Activated T-helper 1 cell treated with anti-CD3 and anti-CD28 coated beads, Interleukin-2, amount 50 U/mL, for 16 hours (primary cell): ENCODE measurements at places on chromosomes 2 and 18.

DNA sequence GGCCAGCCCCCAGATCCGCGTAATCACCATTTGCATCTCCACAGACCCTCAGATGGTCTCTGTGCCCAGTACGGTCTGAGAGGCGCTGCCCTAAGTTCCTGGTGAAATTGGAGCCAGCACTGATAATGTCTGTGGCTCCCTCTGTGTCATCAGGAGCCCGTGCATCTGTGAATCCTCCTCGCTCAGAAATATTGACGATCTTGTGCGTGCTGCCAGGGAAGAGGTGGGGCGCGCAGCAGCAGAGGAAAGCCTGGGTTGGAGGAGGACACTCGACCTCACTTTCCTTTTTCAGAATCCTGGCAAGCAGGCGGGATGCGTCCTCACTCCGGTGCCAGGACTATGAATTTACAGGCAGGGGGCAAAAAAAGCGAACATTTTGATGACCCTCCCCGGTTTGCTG lies 686.1 kb upstream of the SALL3 start:
- no peak for DNase-seq

- DNase-seq: no peak
Measured at GRCh38 chr2:227818675-227819397, 5.2 kb downstream of the CCL20 start.

- no peak for DNase-seq
Measured at GRCh38 chr2:231920366-231920765, 5.8 kb downstream of the NPPC start.

DNA sequence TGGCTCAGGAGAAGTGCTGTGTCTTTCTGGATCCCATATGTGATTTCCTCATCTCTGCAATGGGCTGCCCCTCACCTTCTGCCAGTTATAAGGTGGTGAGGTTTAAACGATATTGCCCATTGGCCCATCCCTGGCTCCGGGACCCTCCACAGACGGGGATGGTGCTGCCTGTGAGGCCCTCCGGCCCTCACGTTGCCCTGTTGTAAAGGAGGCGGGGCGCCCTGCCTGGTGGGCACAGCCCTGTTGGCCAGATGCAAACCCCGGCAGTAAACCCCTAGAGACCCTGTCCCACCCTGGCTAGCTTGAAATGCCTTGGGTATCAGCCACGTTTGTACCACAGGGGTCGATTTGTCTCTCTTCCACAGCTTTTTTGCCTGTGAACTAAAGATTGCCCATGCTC lies 7.4 kb downstream of the ARHGEF4 start:
- no peak for DNase-seq

DNA sequence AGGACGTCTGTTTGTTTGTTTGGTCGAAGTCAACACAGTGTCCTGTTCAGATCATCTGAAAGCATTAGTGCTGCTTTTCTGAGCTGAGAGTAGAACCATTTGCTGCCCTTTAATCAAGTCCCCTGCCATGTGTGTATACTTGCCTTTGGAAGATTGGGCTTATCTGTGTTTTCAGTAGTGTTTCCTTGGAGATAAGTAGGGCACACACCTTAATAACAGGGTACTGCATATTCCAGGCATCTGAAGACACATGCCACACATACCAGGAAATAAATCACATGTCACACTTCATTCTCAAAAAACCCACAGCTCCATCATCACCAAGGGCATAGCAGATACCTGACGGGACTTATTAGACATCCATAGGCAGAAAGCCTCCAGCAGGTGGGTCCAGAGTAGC lies 157.4 kb downstream of the SOX11 start:
- no peak for DNase-seq

DNA sequence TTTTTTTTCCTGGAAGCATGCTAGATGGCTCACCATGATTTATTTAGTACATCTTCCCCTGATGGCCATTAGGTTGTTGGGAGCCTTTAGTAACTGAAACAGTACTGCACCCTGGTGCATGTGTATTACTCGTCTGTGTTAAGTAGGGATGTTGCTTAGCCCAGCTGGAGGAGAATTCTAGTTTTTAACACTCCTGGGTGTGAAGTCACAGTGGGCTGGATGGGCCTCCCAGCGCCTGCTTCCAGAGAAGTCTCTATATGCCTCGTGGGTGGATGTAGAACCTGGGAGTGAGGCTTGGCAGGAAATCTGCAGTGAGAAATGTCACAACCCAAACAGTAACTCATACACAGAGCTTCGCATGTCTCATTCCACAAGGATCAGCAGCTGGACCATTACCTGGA lies 28.9 kb upstream of the NT5DC4 start:
- no peak for DNase-seq

DNA sequence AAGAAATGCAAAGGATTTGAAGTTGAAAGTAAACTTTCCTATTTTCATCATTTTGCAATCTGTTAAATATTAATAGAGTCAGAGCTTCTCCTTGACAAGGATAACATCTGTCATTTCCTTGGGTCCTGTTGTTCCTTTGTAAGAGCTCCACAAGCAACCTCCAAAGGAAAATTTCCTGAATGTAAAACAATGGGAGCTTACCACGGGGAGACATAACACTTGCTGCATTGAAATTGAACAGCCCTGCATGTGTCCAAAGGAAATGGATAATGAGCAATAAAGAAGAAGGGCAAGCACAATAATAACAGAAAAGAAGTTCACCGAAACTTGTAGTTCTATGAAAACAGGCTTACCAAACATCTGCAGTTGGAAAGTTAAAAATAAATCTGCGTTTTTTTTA lies 42.0 kb upstream of the SCG2 start:
- DNase-seq: no peak

GRCh38 chr18:46097431-46097800 lies 680 bp downstream of the ATP5F1A start:
- DNase-seq: no peak

GRCh38 chr2:128306081-128306930 lies 12.4 kb downstream of the HS6ST1 start:
- DNase-seq: no peak

DNA sequence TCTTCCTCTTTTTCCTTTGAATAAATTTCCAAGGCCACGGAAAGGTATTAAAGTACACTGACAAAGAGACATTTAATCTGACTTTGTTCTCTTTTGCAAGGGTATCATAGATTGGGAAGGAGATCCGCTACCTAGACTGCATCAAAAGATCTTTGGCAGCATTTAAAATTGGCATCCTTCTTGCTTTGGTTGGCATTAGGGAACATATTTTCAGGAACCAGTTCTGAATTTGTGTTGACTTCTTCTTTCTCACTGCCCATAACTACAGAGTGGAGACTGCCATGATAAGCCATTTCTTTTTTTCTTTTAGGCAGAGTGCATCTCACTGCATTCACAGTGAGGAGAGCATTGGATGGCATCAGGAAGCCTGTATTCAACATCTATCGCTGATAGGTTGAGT lies 83.4 kb downstream of the DOCK10 start:
- no peak for DNase-seq

DNA sequence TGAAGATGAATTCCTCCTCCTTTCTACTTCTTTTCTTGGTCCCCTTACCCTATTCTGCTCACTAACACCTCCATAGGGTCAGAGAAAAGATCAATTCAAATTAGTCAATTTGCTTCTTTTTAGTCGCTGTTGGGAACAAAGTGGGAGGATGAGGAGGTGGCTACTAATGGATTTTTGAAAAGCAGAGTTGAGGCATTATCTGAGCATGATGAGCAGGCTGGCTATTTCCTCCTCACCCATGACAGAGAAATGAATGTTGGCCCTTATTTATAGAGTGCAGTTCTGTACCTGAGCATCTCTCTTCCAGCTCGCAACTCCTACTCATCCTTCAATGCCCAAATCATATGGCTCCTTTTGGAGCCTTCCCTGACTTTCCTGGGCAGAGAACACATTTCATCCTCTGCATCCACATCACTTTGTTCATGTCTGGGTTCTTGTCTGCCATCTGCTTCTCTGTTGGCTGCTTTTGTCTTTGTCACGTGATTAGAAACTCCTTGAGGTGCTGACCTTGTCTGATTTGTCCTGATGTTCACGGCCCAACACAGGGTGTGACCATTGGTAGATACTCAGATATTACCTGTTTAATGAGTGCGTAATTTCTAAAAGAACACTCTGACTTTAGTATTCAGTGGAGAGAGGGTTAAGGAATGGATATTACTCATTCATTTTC lies 45.9 kb downstream of the CYRIA start:
- no peak for DNase-seq

GRCh38 chr18:2902327-2902726 lies 55.5 kb downstream of the EMILIN2 start:
- DNase-seq: no peak

- DNase-seq: no peak
Measured at GRCh38 chr2:235291461-235291860, 202.4 kb upstream of the AGAP1 start.

GRCh38 chr18:6256521-6256920 lies 158.2 kb downstream of the L3MBTL4 start:
- no peak for DNase-seq

DNA sequence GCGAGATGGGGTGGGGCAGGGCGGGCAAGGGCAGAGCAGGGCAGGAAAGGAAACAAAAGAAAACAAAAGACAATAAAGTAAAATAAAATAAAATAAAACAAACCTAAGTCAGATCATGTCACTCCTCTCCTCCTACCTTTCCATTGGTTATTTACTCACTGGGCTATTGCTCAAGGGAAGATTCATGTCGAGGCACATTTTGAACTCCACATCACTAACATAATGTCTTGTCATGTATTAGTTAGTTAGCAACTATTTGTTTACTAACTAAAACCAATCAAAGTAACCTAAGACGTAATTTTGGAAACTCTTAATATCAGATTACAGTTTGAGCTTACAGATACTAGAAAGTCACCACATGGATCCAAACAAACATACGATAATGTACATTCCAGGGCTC lies 2.2 kb downstream of the C1D start:
- no peak for DNase-seq

DNA sequence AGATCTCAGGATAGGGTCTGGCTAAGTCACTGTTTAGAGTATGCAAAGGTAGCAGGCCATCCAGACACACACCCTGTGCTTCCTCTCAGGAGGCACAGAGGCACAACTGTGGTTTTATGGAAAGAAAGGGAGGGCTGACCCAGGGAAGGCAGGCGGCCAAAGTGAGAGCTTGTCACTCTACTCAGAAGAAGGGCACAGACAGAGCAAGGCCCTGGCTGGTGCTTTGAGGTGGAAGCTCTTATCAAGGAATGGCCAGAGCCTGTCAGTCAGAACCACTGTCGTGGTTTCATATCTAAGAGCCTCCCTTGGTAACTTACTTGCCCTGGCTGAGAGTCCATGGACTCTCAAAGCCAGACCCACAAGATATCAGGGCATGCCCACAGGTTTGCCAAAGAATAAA lies 40.7 kb downstream of the SLC9A2 start:
- DNase-seq: no peak

DNA sequence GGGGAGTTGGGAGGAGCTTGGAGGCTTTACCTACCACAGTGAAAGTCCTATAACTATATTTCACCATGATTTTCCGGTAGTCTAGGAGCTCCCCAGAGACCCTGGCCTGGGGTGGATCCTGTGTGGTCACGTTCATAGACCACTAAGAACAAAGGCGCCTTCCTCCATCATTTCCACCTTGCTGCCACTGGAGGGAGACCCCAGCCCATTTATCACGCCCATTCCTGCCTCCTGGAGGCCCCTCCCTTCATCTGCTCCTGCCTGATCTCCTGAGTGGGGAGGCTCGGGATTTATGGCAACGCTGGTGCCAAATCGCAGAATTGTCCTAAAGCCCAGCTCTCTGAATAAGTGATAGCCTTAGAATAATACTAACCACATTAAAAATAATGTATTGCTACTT lies 507.6 kb upstream of the SPHKAP start:
- no peak for DNase-seq

DNA sequence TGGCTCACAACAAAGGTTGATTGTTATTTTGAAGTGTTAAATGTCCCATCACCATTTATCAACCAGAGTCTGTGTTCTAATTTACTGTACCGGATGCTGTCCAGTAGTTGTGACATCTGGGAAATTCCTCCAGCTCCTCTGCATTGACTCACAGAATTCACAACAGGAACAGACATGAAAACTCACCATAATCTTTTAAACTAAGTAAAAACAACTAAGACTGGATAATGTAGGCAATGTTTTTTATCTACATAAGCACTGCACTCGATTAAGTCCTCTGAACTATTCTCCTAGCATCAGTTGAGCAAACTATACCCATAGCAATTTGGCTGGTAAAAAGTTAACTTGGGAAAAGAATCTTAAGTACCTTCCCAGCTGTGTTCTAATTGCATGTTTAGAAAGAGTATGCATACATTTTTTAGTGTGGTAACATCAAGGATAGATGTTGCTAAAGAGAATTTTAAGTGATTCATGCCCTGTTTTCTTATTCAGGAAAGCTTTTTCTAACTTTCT lies 42.9 kb upstream of the MYO1B start:
- DNase-seq: no peak

DNA sequence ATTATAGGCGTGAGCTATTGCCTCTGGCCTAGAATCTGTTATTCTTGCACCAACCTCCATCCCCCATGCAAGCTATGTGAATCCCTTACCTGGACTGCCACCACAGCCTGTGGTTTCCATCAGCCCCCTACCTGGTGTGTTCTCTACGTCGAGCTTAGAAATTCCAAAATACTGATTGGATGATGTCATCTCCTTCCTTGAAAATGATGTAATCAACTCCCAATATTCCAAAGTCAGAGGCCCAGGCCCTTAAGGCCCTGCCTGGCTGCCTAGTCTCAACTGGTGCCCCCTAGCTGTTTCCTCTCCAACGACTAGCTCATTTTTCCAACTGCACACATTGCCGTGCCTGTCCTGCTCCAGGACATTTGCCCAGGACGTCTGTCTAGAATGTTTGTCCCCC lies 41.3 kb upstream of the GBX2 start:
- DNase-seq: no peak
